CD8-positive, alpha-beta memory T cell (primary cell): ENCODE measurements at places on chromosomes 4 and X. TPM values are rescaled to one million over a fixed set of nuclear protein-coding genes. Genes with fewer than 3 reads are reported as not detected.

Gene HERC3
- 34.5 TPM for polyA plus RNA-seq

Gene FMR1NB
- polyA plus RNA-seq, result not detected

Gene NAA11
- not detected for polyA plus RNA-seq

Gene DCLK2
- not detected for polyA plus RNA-seq

Gene ATP2B3
- not detected for polyA plus RNA-seq

Gene SYTL5
- not detected for polyA plus RNA-seq

Gene NXF2
- not detected for polyA plus RNA-seq

Gene TMEM156
- polyA plus RNA-seq, result 24.3 TPM

Gene IBSP
- polyA plus RNA-seq, result not detected

Gene CXCL6
- not detected for polyA plus RNA-seq

Gene SHOX
- polyA plus RNA-seq, result not detected

Gene ZNF157
- polyA plus RNA-seq, result not detected

Gene EVC2
- 1.3 TPM for polyA plus RNA-seq

Gene SLC10A3
- polyA plus RNA-seq, result 81.0 TPM

Gene CENPVL2
- polyA plus RNA-seq, result not detected

Gene CT47B1
- not detected for polyA plus RNA-seq
